ENCODE measurements at places on chromosomes 2 and 18.

DNA sequence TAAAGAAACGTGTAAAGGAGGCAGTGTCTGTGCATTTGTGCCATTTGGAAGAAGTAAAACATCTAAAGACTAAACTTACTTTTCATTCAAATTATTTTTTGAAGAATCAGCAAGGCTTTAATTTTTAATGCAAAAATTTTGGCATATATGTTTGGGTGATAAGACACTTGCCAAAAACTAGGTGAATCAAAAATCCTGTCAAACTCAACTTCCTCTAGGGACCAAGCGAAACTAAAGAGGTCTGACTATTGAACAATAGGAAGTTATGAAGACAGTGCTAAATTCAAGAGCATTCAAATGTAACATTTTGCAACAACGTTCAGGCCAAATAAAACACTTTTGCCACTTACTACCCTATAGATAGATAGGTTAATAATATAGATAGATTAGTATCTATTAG, 306.1 kb downstream of the NOL4 start:
- DNase-seq: no peak

DNA sequence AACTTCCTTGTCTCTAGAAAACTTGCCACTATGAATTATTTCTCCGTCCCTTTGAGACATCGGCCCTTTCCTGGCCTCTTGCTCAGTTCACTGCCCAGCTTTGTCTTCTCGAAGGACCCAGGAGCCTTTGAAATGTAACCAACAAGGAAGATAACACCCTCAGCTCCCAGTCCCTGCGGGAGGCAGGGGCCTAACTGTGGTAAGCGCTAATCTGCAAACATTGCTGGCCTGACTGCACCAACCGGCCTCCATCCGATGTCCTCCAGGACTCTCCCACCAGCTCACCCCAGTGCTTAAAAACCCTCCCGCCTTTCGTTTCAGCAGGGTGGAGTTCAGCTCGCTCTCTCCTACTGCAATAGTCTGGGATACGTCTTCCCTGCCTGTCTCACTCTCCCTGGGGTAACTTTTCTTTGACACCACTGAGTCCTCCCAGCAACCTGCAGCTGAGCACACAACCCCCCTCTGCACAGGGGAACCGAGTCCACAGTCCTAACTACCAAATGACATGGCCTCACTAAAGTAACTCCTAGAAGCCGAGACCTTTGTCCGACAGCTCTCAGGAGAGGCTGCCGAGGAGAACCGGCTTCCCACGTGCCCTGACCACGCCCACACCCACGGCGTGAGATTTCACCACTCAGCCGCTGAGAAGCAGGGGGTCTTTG, 76.1 kb downstream of the MBP start:
- no peak for DNase-seq

DNA sequence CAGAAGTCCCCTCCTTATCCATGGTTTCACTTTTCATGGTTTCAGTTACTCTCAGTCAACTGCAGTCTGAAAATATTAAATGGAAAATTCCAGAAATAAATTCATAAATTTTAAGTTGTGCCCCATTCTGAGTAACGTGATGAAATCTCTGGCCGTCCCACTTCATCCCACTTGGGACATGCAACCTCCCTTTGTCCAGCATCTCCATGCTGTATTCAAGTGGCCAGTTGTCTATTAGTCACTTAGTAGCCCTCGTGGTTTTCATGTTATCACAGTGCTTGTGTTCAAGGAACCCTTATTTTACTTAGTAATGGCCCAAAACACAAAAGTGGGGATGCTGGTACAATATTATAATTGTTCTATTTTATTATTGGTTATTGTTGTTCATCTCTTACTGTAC, 18.0 kb upstream of the DAPL1 start:
- DNase-seq: no peak

DNA sequence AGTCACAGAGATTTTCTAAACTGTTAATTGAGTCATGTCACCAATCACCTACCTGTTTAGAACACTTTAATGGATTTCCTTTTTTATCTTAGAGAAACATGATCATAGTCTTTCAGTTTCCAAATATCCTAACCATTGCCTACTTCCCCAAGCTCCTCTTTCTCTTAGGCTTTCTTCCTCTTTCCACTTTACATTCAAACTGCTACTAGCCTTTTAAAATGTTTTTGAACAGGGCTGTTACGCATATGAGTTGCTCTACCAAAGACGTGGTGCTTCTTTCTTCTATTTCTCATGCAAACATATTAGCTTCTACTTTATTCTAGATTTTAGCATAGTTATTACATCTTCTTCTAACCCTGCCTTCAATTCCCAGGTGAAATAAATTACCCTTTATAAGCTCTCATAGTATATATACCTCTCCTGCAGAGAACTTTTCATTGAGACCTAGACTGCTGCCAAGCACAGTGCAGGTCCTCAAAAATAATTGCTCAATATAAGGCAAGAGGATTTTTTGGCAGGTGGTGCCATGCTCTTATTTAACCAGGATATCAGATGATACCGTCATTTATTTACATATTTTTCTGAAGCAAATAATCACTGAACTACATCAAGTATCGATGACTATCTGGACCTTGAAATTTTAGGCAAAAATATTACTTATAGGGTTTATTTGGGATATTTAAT, 937.1 kb downstream of the TSN start:
- DNase-seq: no peak

- no peak for DNase-seq
Observed at GRCh38 chr2:227503433-227504406, 31.8 kb downstream of the AGFG1 start.

DNA sequence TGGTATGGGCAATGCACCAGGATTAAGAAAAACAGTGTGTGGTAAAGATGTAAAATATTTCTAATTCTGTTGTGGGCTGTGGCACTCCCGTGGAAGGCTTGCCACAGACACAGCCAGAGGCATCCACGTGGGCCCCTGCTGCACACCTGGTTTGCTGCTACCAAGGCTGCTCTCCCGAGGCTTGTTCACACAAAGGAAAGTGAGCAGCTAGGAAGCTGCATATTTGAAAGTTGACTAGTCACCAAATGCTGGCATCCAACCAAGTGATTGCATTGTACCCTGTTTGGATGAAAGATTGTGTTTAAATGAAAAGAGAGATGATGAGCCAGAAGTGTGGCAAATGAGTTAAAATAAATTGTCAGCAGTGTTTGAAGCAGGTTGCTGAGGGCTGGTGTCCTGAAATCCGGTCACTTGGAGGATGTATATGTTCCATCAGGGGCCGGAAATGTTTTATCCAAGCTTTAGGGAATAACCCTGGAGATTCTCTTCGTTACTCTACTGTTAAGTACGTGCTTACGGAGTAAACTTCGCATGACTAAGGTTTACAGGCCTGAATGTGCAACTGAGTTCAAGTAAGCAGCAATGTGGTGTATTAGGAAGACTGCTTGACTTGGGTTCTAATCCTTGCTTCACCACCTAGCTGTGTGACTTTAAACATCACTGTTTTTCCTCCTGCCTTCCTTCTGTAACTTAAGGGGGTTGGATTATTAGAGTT, 86.1 kb downstream of the MSH2 start:
- no peak for DNase-seq

DNA sequence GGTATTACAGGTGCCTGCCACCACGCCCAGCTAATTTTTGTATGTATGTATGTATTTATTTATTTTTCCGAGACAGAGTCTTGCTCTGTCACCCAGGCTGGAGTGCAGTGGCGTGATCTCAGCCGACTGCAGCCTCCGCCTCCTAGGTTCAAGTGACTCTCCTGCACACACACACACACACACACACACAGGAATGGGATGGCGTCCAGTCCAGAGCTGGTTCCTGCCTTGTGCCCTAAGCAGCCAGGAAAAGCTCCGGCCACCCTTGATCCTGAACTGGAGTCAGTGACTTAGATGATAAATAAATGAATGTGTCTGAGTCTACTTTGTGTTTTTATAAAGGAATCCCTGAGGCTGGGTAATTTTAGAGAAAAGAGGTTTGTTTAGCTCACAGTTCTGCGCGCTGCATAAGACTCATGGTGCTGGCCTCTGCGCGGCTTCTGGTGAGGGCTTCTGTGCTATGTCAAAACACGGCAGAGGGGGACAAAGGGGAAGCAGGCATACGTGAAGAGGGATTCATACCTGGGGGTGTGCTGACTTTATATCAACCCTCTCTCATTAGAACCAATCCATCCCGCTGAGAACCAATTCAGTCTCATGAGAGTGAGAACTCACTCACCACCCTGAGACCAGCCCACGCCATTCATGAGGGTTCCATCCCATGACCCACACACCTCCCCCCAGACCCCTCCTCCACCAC, 59.7 kb upstream of the PHLPP1 start:
- DNase-seq: no peak

DNA sequence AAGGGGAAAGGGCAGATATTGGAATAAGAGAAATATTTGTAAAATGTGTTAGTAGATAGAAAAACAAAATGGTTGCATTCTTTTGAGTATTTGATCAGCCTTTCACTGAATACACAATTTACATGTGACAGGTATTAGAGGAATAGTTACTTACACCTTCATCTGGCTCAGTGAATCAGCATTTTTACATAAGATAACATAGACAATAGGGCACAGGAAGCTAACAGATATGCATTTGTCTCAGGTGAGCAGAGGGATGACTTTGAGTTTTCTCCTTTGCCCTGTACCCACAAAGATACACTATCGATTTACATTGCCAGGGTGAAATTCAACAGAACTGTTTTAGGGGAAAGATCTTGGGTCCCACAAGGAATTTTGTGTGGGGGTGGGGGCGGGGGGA, 373.1 kb upstream of the NETO1 start:
- no peak for DNase-seq

DNA sequence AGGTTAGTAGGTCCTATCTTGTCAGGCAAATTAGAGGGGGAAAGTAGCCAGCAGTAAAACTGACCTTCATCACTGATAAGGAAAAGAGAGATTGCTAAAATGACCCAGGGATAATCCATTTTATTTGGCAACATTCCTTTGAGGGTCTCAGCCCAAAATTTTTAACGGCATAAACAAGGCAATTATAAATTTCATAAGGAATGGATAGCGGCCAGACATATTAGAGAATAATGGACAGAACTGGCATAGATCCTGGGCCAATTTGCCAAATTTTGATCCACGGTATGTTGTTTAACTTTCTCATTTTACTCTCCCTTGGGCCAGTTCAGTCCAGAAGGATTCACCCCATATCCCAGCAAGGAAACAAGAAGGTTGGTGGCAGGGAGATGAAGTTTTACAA, 170.4 kb upstream of the BCL2L11 start:
- no peak for DNase-seq

DNA sequence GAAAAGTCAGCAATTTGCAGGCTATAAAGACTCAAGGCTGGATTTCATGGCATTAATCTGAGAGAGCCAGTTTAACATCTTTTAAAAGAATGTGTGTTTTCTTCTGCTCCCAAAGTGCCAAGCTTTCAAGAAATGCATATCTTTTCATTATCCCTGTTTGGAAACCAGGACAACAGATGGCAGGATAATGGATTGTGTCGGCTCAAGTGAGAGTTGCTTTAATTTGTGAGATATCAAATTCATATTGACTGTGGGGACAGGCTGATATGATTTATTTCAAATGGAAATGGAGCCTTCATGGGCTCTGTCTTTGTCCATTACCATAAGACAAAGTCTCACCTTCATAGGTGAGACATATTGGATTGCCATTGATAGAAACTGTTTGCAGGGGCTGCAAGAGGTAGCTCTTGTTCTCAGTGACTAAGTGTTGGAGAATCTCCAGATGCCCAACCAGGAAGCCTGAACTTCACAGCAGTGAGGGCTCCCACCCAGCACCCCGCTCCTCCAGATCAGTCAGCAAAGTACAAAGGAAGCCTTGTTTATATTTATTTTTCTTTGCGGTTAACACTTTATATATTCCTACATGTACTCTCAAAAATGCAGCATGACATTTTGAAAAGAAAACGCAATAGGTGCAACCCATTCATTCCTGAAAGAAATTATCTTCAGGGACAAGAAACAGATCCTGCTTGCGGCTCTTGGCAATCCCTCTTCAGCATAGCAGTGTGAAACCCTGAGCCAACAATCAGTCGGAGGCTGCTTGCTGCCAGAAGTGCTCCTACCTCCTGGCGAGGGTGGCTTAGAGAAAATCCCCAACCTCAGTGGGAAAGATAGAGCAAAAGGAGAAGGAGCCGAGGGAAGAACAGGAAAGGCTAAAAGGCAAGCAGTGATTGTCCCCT, 65.8 kb upstream of the ATL2 start:
- no peak for DNase-seq

- DNase-seq: no peak
Observed at GRCh38 chr2:150267651-150268415, 219.6 kb downstream of the RND3 start.

DNA sequence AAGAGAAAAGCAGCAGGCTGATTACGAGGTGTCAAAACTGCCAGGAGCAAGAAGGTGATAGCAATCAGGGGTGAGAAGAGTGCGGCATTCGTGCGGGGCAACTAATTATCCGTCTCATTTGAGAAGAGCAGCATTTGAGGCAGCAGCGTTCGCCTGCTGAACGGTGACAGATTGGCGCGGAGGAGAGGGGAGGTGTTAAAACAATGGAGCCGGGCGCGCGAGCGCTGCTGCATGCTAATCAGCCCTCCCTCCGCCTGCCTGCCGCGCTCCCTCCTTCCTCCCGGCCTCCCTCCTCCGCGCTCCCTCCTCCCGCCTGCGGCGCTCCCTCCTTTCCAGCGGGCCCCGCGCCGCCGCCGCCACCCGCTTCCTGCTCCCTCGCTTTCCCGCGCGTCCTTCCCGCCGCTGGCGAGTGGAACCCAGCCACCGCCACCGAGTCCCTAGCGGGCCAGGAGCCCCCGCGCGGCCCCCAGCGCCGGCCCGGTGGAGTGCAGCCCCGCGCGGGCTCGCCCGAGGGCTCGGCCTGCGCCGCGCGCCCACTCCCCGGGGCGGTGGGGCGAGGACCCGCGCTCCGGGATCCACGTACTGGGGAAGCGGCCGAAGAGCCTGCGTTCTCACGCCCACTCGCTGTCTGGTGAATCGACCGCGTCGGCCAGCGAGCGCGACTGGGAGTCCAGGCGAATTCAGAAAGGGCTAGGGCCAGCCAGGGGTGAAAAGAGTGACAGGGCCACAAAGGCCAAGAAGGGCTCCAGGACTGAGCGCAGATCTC, 69.5 kb upstream of the PSMD14 start:
- peak; percentile 61 for DNase-seq

GRCh38 chr2:113228991-113229716, 49.6 kb downstream of the PAX8 start:
- no peak for DNase-seq

DNA sequence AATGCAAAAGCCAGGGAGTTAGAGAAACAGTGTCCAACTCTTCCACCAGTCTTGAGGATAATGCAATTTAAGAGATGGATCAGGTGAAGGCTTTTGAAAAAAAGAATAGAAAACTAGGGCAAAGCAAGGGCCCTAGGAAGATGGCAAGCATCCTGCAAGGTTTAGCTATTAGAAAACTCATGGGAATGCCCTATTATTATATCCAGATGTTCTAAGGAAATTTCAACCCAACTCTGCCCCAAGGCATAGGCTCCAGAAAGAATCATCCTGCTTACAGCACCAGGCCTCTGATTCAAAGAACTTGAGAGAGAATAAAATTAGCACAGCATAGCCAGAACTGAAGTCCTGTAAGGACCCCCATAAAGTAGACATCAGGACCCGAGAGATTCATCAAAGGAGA, 68.1 kb downstream of the EN1 start:
- no peak for DNase-seq

Measured in T-helper 9 cell (primary cell).